ENCODE measurements at places on chromosomes 6 and 20.

DNA sequence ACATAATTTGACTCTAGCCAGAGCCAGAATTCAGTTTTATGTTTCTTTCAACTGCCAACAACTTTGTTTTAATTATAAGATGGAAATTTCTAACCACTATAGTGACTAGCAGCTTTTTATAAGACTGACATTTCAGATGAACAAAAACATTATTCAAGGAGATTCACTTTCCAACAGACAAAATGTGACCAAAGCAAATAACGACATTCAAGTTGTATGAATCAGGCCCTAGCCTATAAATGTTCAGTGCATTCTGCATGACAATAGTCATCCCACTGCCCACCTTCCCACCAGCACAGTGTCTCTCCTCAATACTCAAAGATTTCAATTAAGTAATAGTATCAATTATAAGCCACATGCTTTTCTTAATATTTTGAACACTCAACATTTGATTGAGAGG lies 200.7 kb downstream of the KHDC1L start:
- H3K27ac ChIP-seq: no peak overlapping the region
- H3K27me3 ChIP-seq: no peaks in the 10 kb centered on the region
- DNase-seq: no peak
- H3K4me1 ChIP-seq: no peaks in the 10 kb centered on the region

DNA sequence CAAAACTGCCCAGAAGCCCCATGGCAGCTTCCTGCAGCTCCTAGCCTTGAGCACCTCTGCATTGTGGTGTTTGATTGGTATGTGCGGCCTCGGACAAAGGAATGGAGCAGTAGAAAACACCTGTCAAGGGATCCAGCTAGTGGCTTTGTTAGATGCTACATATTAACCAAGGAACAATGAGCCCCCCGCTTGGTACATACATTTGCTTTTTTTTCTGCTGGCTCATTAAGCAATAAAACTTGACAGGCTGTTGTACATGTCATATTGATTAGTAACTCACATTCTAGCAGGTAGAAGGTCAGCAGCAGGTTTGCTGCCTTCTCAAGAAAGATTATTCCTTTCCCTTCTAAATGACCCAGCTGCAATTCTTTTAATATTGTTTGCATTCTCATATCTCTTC lies 937 bp downstream of the SPACA1 start:
- H3K27ac ChIP-seq: no peak overlapping the region
- no peaks in the 10 kb centered on the region for H3K36me3 ChIP-seq
- no peak for DNase-seq
- no peaks in the 10 kb centered on the region for H3K4me1 ChIP-seq

DNA sequence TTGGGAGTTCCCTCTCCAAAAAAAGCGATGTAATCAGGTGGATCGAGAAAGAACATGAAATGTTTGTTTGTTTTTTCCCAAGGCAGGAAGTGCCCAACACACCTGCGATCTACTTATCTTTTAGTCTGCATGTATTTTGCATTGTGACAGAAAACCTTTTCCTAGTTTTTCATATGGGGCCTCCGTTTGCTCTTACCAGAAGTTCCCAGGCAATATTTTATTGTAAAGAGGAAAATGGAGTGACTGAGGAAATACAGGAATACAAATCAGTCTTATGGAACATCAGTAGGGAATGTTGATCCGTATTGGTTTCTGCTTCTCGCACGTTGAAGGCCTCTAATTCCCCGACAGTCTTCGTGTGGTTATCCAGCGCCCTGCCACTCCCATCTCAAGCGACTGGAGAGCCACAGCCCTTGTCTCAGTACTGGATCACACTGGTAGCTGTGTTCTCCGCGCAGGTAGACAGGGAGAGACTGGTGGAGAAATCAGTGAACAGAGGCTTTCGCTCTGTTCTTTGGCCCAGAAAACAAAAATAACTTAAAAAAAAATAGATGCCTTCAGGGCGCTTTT lies 107.4 kb downstream of the TRIM27 start:
- no peak for DNase-seq
- no peaks in the 10 kb centered on the region for H3K36me3 ChIP-seq
- H3K27me3 ChIP-seq: peaks cover 56% of the 10 kb centered on the region
- H3K4me3 ChIP-seq: no peak overlapping the region
- no peak overlapping the region for H3K27ac ChIP-seq

DNA sequence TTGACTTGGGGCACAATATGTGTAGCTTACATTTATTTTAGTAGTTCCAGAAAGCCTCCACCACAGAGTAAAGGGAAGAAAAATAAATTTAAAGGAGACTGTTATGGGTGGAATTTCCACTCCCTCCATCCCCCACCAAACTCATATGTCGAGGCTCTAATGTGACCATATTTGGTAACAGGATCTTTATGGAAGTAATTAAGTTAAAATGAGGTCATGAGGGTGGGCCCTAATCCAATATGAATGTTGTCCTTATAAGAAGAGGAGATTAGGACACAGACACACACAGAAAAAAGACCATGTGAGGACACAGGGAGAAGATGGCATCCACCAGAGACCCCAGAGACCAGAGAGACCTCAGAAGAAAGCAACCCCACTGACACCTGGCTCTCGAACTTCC lies 189.7 kb downstream of the EDN1 start:
- H3K36me3 ChIP-seq: no peaks in the 10 kb centered on the region
- H3K4me3 ChIP-seq: no peak overlapping the region
- no peaks in the 10 kb centered on the region for H3K27me3 ChIP-seq
- no peak for DNase-seq
- no peak overlapping the region for H3K27ac ChIP-seq

- no peak overlapping the region for H3K27ac ChIP-seq
- H3K27me3 ChIP-seq: no peaks in the 10 kb centered on the region
- no peak for DNase-seq
- H3K36me3 ChIP-seq: peaks cover 52% of the 10 kb centered on the region
- H3K4me1 ChIP-seq: no peaks in the 10 kb centered on the region
These were observed 63.2 kb upstream of the TMEM181 start for GRCh38 chr6:158496700-158497099.
